CD4-positive, alpha-beta T cell treated with Interleukin-1 beta for 1 hour (primary cell): ENCODE measurements at places on chromosomes 16 and 17.
A peak's percentile ranks its signal among the peaks of the same experiment; 100 is the strongest.

GRCh38 chr17:75277664-75278071 lies 6.6 kb upstream of the MIF4GD start:
- DNase-seq = no peak

- DNase-seq = no peak
Observed at GRCh38 chr16:88303890-88304819, 78.6 kb upstream of the ZNF469 start.

DNA sequence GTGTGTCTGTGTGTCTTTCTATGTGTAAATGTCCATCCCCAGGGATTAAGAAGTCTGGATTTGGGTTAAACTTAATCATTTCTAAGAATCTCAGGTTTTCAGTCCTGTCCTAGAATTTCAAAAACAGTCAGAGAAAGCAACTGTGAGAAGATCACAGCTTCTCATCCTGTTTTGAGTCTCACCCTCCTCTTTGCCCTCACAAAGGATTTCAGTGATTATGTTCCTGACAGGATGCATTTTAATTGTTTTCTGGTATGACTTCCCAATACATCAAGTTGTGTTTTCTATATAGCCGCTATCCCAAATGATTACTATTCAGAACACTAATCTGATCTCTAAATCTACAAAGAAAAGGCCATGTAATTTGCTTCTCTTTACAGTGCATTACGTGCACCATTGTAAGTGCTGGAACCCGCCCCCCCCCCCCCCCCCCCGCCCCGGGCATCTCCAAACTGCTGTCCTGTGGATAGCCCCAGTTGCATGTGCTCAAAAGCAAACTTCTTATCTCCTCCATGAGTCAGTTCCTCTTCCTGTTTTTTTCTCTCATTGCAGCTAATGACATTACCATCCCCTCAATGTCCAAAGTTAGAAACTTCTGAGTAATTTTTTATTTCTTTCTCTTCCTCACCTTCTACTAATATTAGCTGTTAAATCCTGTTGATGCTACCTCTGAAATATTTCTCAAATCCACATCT lies 73.9 kb downstream of the CDH13 start:
- no peak for DNase-seq

DNA sequence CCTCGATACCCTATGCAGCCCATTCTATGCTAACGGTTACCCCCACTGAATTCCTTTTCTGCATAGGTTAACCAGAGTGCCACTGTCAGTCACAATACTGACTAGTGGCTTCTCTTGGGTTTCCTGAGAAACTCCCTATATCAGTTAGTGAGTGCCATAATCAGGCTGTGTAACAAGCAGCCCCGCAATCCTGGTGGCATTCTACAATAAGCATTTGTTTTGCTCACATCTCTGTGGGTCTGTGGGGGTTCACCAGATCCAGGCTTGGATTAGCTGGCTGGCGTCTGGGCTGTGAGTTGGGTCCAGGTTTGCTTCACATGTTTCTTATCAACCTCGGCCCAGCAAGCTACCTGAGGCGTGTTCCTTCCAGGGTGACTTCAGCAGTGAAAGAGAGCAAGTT lies 42.4 kb downstream of the TMEM235 start:
- DNase-seq = no peak

- no peak for DNase-seq
Observed at GRCh38 chr16:73006026-73006425, 41.9 kb downstream of the ZFHX3 start.

- no peak for DNase-seq
Observed at GRCh38 chr16:87819282-87819681, 50.0 kb downstream of the SLC7A5 start.

GRCh38 chr17:45326626-45327025 lies 9.8 kb upstream of the MAP3K14 start:
- no peak for DNase-seq

DNA sequence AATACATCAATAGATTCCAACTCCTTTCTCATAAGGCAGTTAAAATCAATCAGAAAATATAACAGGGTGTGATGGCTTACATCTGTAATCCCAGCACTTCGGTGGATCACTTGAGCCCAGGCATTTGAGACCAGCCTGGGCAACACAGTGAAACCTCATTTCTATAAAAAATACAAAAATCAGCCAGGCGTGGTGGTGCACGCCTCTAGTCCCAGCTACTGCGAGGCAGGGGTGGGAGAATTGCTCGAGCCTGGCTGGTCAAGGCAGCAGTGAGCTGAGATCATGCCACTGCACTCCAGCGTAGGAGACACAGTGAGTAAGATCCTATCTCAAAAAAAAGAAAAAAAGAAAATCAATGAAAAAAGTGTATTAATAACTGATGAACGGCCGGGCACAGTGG lies 258.6 kb downstream of the NTN1 start:
- no peak for DNase-seq

DNA sequence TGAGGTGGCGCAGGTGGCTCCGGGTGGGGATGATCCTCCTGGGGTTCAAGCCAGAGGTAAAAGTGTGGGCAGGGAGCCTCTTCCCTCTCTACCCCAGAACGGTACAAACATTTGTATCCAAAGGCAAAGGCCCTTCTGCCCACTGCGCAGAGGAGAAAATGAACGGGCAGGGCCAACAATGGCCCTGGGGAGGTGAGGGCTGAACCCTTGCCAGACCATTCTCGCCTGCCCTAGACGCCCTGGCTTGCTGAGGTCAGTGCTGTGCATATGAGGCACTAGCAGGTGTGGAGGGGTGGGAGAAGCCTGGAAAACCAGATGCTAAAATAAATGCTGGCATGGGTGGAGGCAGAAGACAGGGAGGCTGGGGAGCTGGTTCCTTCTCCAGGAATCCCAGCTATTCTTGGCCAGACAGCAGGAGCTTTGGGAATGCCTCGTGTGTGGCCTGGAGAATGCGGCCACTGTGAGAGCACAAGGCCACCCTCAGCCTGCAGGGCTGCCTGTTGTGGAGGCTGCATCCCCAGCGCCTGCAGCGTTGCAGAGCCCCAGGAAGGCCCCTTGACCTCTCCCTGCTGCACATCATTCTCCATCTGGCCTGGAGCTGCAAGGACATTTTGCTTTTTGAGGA lies 4.5 kb downstream of the C17orf50 start:
- DNase-seq = no peak

DNA sequence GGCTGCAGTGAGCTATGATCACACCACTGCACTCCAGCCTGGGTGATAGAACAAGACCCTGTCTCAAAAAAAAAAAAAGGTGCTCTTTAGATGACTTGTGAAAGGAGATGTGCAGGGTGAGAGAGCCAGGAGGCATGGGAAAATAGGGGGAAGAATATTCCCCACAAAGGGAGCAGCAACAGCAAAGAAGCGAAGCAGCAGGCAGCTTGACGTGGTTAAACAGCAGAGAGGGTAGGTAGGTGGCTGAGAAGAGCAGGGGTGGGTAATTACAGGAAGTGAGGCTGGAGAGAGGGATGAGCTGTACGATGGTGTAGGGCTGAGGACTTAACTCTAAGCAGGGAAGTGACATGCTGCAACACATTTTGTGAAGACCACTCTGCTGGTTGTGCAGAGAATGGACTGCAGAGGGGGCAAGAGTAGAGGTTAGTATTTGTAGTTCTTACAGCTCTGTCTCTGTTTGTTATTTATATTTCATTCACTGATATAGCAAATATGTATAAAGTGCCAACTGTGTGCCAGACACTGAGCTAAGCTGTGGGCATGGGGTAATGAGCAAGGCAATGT lies 1.6 kb downstream of the HEATR3 start:
- DNase-seq = peak; percentile 37

- DNase-seq = no peak
Observed at GRCh38 chr16:85505794-85506634, 107.1 kb upstream of the GSE1 start.

- no peak for DNase-seq
Observed at GRCh38 chr17:72097144-72097543, 23.7 kb upstream of the SOX9 start.

DNA sequence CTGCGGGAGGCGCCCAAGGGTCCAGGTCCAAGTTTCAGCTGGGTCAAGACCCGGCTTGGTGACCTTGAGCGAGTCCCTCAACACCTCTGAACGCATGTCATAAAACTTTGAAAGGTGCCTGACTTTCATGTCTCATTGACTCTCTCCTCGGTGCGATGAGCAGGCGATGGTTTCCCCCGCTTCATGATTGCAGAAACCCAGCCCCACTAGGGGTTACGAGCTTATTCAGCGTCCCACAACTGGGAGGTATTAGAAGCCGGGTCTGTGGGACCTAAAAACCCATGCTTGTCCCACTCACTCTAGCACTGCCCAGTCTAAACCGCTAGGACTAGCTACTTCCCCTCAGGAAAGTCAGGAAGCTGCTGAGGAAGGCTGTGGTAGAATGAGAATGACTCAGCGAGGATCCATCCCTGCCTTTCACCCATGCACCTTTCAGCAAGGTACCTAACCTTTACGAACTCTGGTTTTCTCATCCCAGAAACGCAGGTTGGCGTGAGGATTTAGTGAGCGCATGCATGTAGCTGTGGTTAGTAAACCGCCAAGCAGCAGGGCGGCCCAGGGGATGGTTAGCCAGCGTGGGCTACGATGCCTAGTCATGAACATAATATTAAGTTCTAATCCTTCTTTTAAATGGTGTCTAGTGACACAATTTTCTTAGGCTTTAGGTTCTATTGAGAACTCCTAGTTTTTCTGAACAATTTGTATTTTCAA lies 26.2 kb upstream of the RFFL start:
- DNase-seq = no peak

GRCh38 chr17:43702637-43703036 lies 40.9 kb upstream of the MEOX1 start:
- DNase-seq = peak; percentile 20

- no peak for DNase-seq
Observed at GRCh38 chr16:8146256-8147012, 443.9 kb downstream of the TMEM114 start.

DNA sequence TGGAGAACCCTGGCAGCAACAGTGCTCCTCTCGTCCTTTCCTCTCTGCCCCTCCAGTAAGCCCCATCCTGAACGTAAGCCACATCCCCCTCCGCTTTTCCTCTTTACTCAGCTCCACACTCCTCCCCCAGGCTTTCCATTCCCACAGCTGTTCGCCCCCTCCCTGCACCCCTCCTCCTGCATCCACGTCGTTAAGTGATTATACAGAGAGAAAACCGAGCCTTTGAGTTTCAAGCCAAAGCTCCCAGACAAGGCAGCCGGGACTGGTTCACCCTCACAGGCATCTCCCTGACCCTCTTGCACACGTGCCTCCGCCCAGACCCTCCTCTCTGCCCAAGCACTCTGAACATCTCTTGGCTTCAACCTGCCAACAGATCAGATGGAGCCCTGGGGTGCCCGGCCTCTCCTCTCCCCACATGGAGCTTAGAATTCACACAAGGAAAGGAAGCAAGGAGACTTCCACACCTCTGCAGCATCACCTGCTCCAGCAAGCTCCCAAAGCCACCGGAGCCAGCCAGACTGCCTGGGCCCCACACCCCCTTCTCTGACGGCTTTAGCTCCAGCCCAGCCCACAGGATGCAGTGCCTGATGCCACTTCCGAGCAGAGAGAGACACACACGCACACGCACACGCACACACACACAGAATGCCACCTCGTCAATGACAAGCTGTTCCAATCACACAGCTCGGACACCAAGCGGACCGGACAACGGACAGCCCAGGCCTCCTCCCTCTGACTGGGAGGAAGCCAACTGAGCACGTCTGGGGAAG lies 99.9 kb upstream of the CCL2 start:
- no peak for DNase-seq

DNA sequence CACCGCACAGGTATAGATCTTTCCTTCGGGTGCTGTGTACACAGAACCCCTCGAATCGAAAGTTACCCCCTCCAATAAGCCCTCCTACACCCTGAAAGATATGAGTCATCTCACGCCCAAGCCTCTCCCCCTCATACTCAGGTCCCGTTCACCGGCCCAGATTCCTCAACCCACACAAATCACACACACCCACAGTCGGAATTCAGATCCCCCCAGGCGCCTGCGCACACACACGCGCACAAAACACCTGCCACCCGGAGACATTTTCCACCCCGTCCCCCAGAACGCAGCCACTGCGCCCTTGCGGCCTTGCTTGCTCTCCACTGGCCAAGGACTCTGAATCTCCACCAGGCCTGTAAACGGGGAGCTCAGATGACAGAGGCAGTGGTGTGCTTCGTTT lies 4.9 kb downstream of the JPH3 start:
- no peak for DNase-seq

DNA sequence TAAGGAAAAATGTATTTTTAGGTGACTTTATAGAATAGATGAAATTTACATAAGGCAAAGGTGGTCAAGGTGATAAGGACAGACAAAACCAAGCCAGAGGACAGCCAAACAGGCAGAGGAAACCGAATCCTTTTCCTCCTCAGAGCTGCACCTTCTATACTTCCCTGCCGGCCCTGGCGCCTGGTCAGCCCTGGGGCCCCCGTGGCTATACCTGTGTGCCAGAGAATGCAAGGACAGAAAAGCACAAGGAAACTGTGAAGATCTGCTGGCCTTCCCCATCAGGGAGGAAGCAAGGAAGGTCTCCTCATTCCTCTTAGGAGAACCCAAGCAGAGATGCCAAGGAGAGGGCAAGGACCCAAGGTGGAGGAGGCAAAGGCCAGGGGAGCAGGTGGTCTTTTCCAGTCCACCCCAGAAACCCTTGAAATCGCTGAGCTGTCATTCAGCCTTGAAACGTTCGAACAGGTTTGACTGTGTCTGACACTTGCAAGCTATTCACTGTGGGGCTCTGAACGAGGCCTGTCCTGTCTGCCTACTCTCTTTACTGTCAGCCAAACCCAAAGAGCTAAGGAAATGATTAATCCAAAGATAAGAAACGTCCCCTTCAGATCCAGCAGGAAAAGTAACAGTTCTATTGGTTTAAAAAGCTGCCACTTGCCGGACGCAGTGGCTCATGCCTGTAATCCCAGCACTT lies 114.4 kb downstream of the XYLT1 start:
- DNase-seq = no peak

DNA sequence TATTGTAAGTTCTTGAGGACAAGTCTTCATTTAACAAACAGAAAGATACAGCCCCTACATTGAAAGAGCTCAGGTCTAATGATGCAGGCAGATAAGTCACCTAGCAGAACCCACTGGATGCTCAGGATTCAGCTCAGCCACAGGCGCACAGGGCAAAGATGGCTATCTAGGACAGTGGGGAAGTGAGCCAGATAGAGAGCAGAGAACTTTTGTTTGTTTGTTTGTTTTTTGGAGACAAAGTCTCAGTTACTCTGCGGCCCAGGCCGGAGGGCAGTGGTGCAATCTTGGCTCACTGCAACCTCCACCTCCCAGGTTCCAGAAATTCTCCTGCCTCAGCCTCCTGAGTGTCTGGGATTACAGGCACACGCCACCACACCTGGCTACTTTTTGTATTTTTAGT lies 20.4 kb downstream of the METTL2A start:
- DNase-seq = no peak

- DNase-seq = no peak
Observed at GRCh38 chr16:83932955-83933673, 19.9 kb upstream of the OSGIN1 start.
